Stimulated activated CD8-positive, alpha-beta memory T cell treated with anti-CD3 and anti-CD28 coated beads, Interleukin-4, amount 100 ng/mL, for 4 hours (primary cell): ENCODE measurements at places on chromosomes 4 and X.

DNA sequence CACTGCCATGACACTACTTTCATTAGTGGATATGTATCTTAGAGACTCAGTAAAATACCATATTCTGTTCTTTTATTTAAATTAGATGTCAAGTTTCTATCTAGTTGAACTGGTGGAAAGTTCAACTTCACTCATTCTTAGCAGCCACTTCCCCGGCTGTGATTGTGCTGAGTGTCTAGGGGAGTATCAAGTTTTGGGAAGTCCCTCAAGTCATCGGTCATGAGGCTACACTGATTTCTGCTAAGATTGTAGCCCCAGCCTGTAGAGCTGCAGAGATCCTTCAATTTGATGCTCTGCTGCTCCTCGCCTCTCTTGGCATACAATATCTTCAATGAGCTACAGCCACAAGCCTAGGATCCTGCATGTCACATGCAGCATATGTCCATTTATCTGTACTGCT lies 53.9 kb downstream of the DMP1 start:
- DNase-seq: no peak

GRCh38 chr4:81084634-81085033 lies 54.1 kb downstream of the BMP3 start:
- no peak for DNase-seq

GRCh38 chrX:105191878-105192277 lies 28.6 kb downstream of the TEX13A start:
- DNase-seq: no peak

- DNase-seq: no peak
These were observed 47.0 kb upstream of the SLC34A2 start for GRCh38 chr4:25608644-25609043.

- no peak for DNase-seq
These were observed 57.2 kb upstream of the FAM9C start for GRCh38 chrX:13101441-13102139.

DNA sequence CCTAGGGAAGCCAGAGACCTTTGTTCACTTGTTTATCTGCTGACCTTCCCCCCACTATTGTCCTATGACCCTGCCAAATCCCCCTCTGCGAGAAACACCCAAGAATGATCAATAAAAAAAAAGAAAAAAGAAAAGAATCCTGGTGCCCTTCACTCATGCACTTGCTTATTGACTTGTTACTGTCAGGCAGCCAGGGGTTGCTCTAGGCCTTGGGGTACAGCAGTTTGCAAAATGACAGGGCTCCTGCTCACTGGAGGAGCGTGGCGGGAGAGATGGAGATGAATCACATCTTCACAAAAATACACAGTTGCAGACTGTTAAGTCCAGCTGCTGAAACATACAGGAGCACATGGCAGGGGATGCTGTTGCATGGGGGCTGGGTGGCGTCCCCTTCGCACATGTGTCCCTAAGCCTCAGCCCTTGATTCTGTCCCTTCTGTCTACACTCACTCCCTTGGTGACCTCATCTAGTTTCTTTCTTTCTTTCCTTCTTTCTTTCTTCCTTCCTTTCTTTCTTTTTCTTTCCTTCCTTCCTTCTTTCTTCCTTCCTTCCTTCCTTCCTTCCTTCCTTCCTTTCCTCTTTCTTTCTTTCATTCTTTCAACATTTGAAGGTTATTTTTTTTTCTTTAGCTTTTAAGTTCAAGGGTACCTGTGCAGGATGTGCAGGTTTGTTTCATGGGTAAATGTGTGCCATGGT lies 16.9 kb upstream of the TMEM271 start:
- DNase-seq: no peak

GRCh38 chr4:37812713-37813112 lies 13.8 kb upstream of the PGM2 start:
- no peak for DNase-seq

- DNase-seq: no peak
These were observed 140.9 kb downstream of the BCOR start for GRCh38 chrX:39956803-39957394.

GRCh38 chr4:39542611-39543012 lies 15.4 kb upstream of the UGDH start:
- no peak for DNase-seq

GRCh38 chr4:55634417-55635128 lies 1.5 kb downstream of the NMU start:
- DNase-seq: no peak

- no peak for DNase-seq
These were observed 185.6 kb downstream of the BCOR start for GRCh38 chrX:39912126-39912525.

DNA sequence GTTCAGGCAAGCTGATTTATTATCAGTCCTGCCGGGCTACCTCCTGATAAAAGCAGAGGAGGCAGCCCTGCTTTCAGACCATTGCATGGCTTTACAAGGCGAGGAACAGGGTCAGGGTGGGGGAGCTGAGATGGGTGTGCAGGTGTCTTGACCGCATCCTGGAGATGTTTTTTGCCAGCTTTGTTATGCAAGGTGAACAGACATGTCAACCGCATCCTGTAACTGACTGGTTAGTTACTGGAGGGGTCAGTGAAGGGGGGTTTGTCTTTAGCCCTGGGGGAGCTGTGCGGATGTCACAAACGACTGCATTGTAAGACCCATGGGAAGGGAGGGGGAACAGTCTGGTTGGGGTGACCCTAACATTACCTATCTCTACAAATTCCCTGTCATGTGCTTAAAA lies 10.0 kb downstream of the ADAM29 start:
- DNase-seq: no peak

DNA sequence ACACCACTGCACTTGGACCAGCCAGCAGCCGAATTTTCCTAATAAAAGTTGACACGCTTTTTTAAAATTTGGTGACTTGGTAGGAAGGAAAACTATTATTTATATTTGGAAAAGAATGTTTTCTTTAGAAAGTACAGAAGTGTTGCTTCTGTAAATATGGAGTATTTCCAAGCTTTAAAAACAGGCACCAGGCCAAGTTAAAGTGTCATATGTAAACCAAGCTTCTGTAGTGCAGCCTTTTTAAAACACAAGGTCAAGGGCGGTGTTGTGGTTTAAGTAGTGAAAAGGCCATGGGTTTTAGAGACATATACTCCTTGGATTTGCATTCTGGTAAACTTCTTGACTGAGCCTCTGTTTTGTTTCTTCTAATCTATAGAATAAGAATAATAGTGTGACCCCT lies 62.7 kb downstream of the TRIM2 start:
- no peak for DNase-seq

- DNase-seq: no peak
These were observed 17.9 kb downstream of the PDHA2 start for GRCh38 chr4:95857761-95858160.

DNA sequence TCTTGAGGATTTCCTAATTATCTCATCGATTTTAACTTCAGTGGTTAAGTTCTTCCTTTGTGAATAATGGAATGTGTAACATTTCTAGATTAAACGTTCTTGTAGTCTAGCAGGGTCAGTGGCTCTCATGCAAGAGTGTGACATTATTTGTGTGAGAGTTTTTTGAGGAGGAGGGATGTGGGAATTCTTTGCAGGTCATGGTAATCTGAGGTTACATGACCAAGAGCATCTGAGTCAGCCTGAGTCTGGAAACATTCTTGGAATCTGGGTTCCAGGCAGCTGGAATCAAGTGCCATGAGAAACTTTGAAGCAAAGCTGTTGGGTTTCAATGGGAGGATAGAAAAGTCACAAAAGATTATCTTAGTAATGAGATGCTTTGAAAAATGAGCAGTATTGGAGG lies 49.5 kb downstream of the GK start:
- DNase-seq: no peak

DNA sequence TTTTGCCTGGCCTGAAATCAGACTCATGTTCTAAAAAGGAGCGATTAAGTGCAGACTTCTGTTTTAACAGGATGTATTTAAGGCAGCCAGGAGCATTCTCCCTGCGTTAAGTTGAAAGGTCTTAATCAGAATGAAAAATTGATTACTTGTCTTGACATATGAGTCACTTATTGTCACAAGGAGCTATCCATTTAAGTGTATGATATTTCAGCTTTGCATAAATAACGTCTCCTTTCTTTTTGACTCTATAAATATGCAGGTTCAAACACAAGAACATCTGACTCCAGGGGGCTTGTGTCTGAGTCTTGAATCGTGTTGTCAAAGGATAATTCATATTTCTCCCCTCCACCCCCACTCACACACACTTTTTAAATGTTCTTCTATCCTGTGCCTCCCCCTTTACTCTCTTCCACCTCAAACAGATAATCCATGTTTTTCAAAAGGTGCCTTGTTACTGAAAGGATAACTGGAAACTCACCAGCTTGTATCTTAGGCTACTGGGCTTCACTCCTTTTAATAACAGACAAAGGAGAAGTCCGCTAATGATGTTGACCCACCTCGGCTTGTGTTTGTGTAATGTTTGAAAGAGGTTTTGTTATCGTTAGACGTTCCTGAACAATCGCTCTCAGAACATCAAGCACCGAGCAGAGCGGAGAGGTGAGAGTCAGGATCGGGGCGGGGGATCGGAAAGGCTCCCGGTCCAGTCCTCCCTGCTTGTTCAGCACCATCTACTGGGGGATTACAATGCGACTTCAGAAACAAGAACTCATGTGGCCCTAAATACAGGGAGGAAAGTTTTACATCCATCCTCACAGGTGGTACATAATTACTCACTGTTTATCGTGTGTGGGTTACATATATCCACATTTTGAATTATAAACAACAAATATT lies 107.5 kb upstream of the RPL34 start:
- DNase-seq: no peak

DNA sequence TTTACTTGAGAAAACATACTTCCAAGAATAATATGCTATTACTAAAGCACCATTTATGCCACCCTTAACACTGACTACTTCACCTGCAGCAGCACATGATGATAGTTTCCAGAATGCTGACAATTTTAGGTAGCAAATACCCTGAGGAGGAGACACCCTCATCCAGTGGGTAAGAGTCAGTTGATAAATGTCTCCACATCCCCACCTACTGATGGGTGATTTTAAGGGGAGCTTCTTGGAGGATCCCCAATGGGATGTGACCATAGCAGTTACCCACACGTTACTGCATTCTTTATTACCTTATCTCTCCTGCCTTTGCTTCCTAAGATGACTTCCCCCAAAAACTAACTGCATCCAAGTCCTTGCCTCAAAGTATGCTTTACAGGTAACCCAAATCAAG lies 131.2 kb upstream of the SMARCAD1 start:
- no peak for DNase-seq

GRCh38 chrX:132428896-132429295 lies 59.9 kb downstream of the MBNL3 start:
- DNase-seq: no peak

DNA sequence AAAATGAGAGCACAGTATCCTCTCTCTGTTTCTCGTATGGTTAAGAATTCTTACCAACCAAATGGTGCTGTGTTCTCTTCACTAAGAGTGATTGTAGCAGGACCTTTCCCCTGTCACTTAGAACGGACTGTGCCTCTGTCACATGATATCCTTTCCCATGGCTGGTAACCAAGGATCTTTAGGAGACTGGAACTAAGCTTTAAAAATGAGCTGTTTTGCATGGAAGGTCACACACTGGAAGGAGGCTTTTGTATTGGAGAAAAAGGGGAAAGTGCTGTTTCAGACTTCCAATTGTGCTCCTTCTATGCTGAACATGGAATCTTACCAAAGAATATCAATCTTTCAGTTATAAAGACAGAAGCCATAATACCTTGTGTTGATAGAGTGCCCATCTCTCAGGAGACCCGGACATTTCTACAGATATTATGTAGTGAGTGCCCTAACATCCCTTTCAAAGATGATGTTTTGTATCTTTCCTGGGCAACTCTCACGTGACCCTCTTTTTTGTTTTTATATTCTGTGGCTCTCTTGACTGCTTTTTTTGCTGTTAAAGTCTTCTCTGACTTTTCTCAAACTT lies 148.6 kb downstream of the SLC4A4 start:
- DNase-seq: no peak

GRCh38 chr4:7922466-7922865 lies 17.2 kb downstream of the AFAP1 start:
- no peak for DNase-seq

DNA sequence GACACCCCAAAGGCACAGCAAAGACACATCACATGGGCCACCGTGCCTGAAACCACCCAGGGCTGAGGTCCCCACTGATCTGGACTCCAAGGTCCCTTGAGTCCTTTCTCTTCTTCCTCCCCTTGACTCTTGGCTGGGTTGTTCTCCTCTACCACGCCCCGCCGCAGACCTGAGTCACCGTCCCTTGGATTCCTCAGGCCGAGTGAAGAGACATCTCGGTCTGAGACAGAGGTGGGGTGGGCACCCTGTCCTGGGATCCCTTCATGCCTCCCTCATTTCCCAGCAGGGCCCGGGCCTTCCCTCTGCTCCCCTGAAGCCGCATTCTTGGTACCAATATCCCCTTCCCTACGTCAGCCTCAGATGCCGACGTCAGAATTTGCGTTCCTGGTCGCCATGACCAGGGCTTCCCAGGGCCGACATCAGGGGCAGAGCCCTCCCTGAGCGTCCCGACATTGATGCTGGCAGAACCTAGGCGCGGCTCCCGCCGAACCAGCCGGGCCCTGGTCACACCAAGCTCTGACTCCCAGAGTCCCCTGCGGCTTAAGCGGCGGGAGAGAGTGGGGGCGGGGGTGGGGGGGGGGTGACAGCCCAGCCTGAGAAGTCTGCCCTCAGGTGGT lies 498 bp downstream of the MAGEA10 start:
- no peak for DNase-seq

DNA sequence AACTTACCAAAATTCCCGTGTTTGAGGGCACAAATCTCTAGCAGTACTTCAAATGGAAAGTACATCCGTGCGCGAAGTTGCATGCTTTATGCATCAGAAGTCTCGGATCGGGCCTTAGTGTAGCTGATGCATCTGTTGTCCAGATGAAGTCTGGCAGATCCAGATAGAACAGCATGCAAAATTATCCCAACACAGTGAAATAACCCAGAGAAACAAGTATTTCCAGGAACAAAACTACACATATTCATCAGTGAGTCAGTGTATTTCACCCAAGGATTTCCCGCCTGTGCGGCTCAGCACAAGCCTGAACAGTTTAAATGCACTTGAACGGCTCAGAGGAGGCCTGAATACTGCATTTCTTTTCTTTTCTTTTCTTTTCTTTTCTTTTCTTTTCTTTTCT lies 27.4 kb upstream of the CLDN24 start:
- no peak for DNase-seq

DNA sequence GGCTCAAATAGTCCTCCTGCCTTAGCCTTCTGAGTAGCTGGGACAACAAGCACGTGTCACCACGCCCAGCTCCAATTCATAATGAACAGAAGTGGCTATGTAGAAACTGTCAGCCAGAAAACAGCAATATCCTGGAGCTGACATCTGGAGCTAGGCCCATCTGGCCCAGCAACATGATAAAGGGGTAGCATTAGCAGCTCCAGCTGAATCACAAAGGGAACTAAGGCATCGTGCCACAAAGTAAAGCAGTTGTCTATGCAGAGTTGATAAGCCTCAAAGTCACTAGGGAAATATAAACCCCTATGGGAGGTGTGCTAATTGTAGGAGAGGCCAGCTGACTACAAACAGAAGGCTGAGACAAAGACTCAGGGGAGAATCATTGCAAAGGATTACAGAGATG lies 270.5 kb upstream of the GPC4 start:
- no peak for DNase-seq

DNA sequence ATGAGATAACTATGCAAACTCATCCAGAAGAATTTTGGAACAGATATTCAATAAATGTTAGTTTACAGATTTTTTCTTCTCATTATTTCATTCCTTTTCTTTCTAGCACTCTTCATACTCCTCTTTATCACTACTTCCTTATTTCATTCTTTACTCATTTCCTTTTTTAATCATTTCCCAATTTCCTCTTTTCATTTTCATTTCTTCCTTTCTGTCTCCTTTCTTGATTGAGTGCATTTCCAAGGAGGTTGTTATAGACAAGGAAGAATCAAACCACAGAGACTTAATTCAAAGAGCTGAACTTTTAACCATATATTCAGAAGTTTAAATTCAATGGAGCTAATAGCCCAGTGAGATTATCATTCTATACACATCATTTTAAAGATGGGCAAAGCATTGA lies 600.7 kb downstream of the ARAP2 start:
- no peak for DNase-seq
